Activated CD4-positive, alpha-beta T cell treated with anti-CD3 and anti-CD28 coated beads for 4 hours (primary cell): ENCODE measurements at places on chromosomes 11 and 22.

GRCh38 chr11:19652623-19653375 lies 59.8 kb upstream of the NAV2 start:
- no peak for DNase-seq

GRCh38 chr11:66347425-66348276 lies at the start of gene B4GAT1:
B4GAT1 (minus strand) TSS chr11:66347629; CDS start chr11:66347545, 84 bp downstream.
- peak; percentile 77 for DNase-seq

DNA sequence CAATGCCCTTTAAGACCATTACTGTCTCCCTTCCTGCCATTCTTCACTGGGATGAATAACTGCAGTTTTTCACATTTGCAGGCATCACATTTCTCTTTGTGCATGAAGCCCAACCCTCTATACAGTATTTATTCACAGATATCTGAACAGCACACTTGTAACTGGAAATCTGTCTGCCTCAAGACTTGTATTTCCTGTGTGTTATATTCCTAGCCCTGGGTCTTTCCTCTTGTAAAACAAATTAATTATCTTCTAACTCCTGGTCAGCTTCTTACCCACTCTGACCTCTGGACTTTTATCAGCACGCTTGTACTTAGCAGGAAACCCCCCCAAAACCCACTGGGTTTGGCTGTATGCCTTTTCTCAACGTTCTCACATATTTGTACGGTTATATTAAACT lies 2.0 kb downstream of the CSRP3 start:
- no peak for DNase-seq

- no peak for DNase-seq
Measured at GRCh38 chr11:57155838-57156607, 25.7 kb upstream of the LRRC55 start.

GRCh38 chr11:14218728-14219127 lies 140.3 kb downstream of the RRAS2 start:
- DNase-seq: no peak

DNA sequence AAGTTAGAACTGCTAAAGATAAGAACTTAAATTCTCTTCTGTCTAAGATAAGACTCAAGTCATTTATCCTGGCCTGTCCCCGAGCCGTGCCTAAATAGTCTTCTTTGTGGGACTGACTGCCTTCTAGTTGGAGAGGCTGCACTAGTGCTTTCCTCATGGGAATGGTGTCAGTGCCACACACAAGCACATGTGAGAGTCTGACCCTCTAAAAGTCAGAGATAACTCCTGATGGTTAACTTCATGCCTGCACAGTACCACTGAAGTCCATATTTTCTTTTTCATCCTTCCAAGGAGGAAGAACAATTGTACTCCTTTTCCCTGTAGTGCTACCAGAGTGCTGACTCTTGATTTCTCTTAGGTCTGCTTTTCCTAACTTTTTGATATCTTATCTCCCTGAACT lies 309.7 kb downstream of the TMEM135 start:
- no peak for DNase-seq

DNA sequence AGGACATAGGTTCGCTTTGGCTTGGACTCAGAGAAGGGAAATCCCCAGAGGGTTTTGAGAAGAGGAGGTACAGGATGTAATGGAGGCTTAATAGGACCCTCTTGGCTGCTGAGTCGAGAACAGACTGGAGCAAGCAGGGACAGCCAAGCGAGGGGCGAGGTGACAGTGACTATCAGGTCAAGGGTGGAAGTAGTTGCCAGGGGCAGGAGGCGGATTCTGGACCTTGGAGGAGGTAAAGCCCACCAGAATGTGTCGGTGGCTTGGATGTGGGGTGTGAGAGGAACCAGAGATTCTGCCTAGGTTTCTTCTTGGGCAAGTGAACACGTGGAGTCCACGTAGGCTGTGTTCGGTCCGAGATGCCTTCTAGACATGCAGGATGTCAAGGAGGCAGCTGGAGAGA lies 4.4 kb downstream of the TRMT112 start:
- no peak for DNase-seq

DNA sequence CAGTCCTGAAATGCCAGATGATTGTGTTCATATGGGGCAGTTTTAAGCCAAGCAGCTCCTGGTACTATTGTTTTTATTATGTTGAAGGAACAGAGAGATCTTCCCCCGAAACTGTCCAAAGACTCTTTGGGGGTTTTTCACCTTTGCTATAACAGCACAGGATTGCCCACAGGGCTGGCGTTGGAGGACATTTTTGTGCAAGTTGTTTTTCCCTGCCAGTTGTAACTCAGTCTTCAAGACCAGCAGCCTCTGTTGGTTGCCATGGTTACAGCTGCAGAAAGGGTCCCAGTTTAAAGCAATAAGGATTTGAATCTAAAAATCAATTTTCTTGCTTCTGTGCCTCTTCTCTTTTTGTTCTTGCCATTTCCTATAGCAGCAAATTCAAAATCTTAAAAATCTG lies 45.4 kb upstream of the YWHAH start:
- DNase-seq: no peak

DNA sequence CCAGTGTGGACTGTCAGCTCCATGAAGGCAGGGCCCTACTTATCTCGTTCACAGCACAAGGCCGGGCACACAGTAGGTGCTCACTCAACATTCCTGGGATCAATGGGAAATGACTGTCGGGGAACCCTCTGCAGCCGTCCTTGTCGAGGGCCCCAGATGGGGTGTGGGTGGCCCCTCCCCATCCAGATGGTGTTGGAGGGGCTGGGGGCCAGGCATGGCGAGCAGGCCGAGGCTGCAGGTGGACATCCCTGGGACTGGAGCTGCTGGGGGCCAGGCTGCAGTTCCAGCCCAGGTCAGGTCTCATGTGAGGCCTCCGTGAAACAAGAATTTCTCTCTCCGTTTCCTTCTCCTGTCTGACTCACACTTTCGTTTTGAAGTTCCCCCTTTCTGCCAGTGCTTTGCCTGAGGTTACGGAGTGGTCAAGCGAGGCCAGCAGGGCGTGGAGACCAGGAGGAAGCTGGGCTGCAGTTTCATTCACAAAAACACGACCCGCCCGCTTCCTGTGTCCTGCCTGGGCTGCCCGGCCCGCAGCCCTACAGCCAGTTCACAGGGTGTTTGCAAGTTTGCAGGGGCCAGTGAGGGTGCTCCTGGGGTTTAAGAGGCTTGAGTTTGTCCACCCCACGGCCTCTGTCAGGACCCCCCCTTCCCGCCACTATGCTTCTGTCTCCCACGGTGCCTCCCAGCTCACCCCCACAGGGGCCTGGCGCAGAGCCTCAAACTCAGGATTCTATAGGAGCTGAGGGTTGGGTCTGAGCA lies 4.5 kb downstream of the MYEOV start:
- no peak for DNase-seq

- no peak for DNase-seq
Measured at GRCh38 chr11:67667490-67668191, 6.8 kb downstream of the ALDH3B2 start.

DNA sequence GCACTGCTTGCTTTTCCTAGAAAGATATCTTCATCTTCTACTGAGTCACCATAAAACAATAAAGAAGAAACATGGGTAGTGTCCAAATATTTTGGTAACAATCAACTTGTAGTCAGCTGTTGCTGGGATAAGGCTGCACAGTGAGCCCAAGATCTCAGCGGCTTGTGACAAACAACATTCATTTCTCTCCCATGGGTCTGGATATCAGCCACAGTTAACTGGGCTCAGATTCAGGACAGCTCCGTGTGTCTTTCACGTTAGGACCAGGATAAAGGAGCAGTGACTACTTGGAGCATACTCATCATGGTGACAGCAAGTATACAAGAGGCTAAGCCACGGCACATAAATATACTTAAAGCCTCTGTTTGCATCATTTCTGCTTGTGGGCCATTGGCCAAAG lies 27.9 kb upstream of the GRK3 start:
- no peak for DNase-seq

GRCh38 chr11:9607511-9607899 lies 34.0 kb downstream of the WEE1 start:
- no peak for DNase-seq

GRCh38 chr11:27470826-27471588 lies 1.6 kb downstream of the LGR4 start:
- DNase-seq: no peak

GRCh38 chr22:37484480-37485394 lies 1.4 kb downstream of the MFNG start:
- DNase-seq: peak; percentile 67

DNA sequence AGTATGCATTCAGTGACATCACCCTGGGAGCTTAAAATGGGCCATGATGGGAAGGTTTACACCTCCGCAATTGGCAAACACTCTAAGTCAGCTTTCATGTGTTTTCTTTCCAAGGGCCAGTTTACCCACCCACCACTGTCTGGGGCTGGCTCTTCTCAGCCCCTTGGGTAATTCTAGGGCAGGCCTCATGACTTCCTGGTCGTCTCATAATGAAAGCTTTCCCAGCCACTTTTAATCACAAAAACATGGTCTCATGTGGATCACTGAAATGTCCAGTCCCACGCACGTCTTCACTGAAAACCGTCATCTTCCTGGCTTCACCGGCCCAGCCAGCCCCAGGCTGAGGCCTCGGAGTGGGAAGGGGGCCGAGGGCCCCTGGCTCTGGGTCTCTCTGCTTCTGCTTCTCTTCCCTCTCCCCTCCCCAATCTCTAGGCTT lies 58.5 kb upstream of the ANO1 start:
- no peak for DNase-seq

GRCh38 chr11:68189888-68190287 lies 23.2 kb downstream of the KMT5B start:
- DNase-seq: no peak

GRCh38 chr11:79366218-79366617 lies 74.6 kb downstream of the TENM4 start:
- DNase-seq: no peak

- DNase-seq: no peak
Measured at GRCh38 chr11:35420371-35420770, 1.0 kb upstream of the SLC1A2 start.

DNA sequence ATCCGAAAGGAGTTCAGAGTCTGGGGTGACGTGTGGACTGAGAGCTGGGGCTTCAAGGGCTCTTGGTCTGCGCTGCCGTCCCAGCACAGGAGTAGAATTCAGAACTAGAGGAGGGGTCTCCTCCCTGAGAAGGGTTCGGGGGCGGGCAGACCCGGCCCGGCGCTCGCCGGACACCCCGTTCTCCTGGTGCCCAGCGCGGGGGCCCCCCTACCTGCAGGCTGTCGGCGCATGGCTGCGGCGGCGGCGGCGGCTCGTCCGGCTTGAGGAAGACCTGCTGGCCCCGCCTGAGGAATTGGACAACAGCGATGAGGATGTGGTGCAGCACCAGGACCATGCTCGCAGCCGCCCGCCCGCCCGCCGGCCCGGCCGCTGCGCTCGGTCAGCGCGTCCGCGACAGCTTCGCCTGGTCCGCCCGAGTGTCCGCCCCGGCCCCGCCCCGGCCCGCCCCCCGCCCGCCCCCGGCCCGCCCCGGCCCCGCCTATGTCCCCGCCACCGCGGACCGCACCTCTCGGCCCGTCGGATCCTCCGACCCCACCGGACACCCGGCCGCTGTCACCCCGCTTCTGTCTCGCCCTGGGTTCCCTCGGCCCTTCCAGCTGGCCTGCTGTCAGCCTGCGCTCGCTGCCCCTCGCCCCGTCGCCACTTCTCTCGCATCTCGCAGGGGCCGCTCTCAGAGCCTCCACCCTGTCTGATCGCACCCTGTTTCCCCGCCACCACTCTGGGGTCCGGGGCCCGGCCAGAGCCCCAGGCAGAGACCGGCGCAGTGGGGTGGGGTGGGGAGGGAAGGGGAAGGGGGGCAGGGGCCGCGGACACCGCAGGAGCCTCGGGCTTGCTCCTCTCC lies 32.0 kb downstream of the PDE2A start:
- DNase-seq: no peak

DNA sequence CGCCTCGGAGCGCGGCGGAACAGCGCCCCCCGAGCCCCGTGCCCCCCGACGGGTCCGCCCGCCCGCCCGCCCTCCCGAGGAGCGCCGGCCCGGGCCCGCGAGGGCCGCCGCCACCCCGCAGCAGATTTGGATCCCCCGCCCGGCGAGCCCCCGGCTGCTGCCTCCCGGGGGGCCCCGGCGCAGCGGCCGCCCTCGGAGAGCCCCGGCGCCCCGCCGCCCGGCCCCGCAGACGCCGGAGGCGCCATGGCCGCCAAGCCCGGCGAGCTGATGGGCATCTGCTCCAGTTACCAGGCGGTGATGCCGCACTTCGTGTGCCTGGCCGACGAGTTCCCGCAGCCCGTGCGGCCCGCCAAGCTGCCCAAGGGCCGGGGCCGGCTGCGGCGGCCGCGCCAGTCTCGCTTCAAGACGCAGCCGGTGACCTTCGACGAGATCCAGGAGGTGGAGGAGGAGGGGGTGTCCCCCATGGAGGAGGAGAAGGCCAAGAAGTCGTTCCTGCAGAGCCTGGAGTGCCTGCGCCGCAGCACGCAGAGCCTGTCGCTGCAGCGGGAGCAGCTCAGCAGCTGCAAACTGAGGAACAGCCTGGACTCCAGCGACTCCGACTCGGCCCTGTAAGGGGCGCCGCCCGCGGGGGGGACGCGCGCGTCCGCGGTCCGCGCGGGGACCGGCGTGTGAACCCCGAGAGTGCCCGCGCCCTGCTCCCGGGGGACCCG lies 380 bp downstream of the C11orf96 start:
- no peak for DNase-seq

DNA sequence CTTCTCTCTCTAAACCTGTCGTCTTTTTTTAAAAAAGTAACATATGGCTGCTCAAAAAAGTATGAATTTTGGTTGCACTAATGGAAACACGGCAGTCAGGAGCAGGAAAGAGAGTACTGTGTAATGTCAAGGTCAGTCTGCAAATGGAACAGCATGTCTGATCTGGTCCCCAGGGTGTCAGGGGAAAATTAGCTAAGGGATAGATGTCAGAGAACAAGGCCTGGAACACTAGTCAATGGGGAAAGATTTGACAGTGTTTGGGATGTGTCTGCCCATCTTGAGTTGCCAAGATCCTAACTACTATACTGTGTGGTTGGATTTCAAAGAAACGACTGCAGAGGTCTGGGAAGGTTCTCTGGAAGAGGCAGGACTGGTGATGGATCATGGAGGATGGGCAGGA lies 65.7 kb upstream of the PHOX2A start:
- DNase-seq: no peak

- DNase-seq: no peak
Measured at GRCh38 chr11:8810540-8811301, 100.3 kb upstream of the AKIP1 start.

GRCh38 chr11:613369-613968 lies 2.3 kb downstream of the IRF7 start:
- DNase-seq: peak; percentile 93

DNA sequence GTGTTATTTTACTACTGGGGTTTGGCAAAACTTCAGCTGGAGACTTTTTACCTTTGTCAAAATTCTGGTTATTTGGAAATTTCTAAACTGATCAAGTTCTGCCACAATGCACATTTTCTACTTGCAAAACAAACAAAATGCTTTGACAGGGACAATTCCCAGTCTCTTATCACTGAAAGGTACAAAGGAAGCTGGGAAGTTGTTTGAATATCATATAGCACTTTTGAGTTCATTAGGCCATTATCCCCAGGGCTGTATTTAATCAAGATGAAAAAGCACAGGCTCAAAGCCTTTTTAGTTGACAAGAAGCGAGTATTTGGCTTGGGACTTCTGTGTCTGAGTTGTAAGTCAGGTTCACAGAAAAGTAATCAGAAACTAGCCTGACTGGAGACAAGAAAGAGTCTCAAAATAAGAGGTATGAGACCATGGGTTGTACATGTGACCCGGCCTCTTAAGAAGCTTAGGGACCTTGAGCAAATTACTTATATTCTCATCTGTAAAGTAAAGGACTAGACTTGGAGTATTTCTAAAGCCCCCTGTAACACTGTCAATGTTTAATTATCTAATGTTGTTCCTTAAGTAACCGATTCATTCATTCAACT lies 2.9 kb upstream of the HORMAD2 start:
- DNase-seq: no peak
